SJCRH30 (cell line): ENCODE measurements at places on chromosomes 6 and 20. TPM values are rescaled to one million over a fixed set of nuclear protein-coding genes. Genes with fewer than 3 reads are reported as not detected.
A peak's percentile ranks its signal among the peaks of the same experiment; 100 is the strongest.

SYCP2L gene
- total RNA-seq: 3.0 and 3.5 TPM in 2 replicates

NT5E gene
- 0.18 and 0.20 TPM in 2 replicates for total RNA-seq

PDE7B gene
- 0.20 and 0.71 TPM in 2 replicates for total RNA-seq

HAO1 gene
- total RNA-seq: not detected in 2 replicates

- H3K27ac ChIP-seq: no peak overlapping the region
- no peaks in the 10 kb centered on the region for H3K4me1 ChIP-seq
- H3K27me3 ChIP-seq: no peaks in the 10 kb centered on the region
- no peak for DNase-seq
- H3K4me3 ChIP-seq: no peak overlapping the region
- H3K36me3 ChIP-seq: no peaks in the 10 kb centered on the region
These were observed 112.0 kb downstream of the CDK19 start for GRCh38 chr6:110703010-110703905.

GRCh38 chr6:40436685-40437604 lies 150.2 kb downstream of the LRFN2 start:
- no peak overlapping the region for H3K27ac ChIP-seq
- no peaks in the 10 kb centered on the region for H3K36me3 ChIP-seq
- no peak overlapping the region for H3K4me3 ChIP-seq
- no peak for DNase-seq
- no peaks in the 10 kb centered on the region for H3K4me1 ChIP-seq

DNA sequence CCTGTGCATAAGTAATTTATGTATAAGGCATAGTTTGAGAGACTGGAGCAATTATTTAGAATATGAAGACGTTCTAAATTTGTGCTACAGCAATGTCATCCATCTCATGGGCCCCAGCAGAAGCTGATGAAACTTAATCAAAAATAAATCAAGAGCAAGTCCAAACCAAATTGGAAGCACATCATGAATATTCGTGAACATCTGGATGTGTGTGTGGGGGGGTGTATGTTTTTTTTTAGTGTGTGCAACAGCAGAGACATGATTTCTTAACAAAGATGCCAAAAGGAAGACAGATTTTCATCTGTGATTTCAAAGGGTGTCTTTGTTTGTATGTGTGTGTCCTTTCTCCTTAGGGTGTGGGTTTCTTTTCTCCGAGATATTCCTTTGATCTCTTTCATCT lies 58.9 kb downstream of the SASH1 start:
- H3K27ac ChIP-seq: no peak overlapping the region
- no peaks in the 10 kb centered on the region for H3K4me1 ChIP-seq
- DNase-seq: no peak
- H3K27me3 ChIP-seq: no peaks in the 10 kb centered on the region
- no peaks in the 10 kb centered on the region for H3K36me3 ChIP-seq

DNA sequence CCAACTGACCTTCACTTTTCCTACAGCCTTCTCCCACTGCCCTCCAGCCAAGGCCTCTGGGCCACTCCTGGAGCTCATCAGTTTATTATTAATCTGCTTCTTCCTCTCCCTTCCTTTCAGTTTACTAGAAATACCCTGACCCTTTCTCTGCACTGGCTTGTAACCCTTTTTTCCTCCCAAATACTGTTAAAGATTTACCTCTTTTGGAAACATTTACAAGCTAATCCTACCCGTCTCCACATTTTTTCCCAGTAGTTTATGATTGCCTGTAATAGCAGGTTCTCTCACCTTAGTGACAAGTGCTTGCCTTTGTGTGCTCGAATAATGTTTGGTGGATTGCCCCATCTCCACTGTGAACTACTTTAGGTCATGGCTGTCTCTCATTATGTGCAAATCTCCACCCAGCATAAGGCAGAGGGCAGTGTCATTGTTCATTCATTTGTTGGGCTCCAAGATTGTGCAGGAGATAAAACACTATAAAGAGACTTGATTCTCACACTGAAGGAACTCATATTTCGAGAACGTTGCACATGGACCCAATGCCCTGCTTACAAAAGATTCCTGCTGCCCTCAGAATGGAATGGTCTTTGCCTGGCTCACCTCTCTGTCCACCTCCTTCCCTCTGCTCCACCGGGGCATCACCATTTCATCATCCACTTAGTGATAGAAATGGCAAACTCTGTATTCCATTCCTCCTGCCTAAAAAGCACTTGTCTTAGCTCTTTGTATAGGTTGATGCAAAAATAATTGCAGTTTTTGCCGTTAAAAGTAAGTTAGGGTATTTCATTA lies 491.1 kb downstream of the UTRN start:
- no peaks in the 10 kb centered on the region for H3K4me1 ChIP-seq
- DNase-seq: no peak
- no peak overlapping the region for H3K27ac ChIP-seq
- H3K27me3 ChIP-seq: no peaks in the 10 kb centered on the region
- H3K4me3 ChIP-seq: no peak overlapping the region

GRCh38 chr6:124769811-124770544 lies 192.3 kb upstream of the RNF217 start:
- peak; percentile 2 for DNase-seq
- H3K27me3 ChIP-seq: no peaks in the 10 kb centered on the region
- no peak overlapping the region for H3K27ac ChIP-seq
- no peaks in the 10 kb centered on the region for H3K36me3 ChIP-seq
- no peak overlapping the region for H3K4me3 ChIP-seq

DNA sequence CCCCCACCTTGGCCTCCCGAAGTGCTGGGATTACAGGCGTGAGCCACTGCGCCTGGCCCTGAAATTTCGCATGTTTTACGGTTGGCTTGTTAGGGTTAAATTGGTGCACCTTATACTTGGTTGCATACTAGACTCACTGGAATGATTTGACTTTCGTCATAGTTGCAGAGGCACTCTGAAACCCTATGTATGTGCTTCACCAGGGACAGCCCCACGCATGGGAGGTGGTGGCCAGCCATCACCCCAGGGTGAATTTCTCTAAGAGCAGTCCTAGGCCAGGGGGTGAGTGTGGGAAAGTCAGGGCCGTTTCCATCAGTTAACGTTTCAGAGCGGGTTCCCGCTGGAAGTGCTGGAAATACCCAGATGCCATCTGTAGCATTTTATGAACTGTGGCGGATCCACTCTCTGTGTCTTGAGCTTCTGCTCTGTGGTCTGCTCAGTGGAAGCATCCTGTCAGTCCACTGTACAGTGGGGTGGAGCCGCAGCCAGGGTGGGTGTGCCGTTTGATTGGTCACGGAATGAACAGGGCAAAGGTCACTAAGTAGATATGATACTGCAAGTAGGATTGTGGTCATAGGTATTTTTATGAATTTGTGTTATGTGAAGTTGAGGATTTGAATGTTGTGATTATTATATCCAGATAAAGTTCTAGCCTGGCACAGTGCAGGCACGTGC lies 13.2 kb downstream of the DNAJC5 start:
- H3K27ac ChIP-seq: no peak overlapping the region
- DNase-seq: peak; percentile 63
- no peaks in the 10 kb centered on the region; the same call in 1 of the 2 replicates for H3K36me3 ChIP-seq
- H3K4me3 ChIP-seq: no peak overlapping the region

DNA sequence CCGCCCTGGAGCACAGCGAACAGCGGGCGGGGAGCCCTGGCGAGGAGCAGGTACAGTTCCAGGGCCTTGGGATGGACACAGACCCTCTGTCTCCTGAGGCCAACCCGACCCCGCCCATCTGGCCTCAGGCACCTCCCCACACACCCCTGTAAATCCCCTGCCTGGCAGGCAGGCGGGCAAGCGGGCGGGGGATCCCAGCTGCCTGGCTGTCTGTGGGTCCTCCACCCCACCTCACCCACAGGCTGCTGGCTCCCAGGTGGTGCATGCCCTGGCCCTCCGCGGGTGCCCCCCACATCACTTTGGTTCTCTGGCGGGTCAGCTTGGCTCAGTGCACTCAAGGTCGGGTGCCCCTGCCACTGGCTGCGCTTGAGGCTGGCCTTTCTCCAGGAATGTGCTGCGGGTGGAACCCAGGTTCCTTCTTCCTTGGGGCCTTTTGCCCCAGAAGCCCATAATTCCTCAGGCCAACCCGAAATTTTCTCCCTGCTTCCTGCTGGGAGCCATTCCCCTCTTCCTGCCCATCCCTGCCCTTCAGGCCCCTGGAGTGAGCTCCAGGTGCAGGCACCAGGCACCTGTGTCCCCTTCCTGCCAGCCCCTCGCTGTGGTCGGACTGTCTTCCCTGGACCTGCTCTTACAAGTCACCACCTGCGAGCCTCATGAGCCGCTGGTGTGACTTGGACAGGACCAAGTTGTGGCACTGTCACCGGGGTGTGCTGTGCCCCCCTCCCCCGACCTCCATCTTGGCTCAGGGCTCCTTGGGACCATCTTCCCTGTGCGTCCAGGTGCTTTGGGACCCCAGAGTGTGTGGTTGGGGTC lies 5.3 kb upstream of the TNFRSF6B start:
- no peak for DNase-seq
- H3K27ac ChIP-seq: no peak overlapping the region
- no peaks in the 10 kb centered on the region; the same call in 1 of the 2 replicates for H3K36me3 ChIP-seq
- H3K4me1 ChIP-seq: no peaks in the 10 kb centered on the region
- no peak overlapping the region for H3K4me3 ChIP-seq
- no peaks in the 10 kb centered on the region for H3K27me3 ChIP-seq

DNA sequence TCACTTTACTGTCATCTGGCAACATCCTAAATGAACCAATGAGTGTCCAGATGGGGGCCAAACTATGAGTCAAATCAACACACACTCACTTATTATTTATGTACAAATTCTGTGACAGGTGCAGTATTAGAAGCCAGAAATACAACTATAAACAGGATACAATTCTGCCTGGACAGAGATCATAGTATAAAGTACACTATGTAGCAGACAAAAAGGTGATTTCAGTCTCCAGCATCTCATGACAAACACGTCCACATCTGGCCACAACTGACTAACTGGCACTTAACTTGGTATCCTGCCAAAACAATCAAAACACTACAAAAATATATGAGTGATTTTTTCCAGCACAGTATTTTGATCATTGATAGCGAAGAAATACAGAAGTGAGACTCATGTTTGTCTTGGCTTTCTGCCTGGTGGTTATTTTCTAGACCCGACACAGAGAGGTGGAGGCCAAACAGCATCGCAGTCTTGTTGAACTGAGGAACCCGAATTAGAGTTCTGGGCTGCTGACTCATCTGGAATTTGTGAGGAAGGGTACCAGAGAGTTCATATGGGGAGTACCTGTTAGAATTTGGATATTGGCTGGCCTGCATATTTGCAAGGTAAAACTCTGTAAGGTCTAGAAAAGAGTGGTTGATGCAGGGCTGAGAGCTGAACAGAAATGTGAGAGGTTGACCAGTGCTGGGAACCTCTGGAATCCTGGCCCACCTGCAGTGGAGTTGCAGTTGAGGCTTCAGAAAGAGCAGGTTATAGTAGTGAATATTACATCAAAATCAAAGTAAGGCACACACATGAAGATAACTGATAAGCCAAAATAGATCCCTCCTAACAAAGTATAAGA lies 475.2 kb downstream of the PTPRT start:
- no peak overlapping the region for H3K27ac ChIP-seq
- no peaks in the 10 kb centered on the region; the same call in 1 of the 2 replicates for H3K4me1 ChIP-seq
- DNase-seq: no peak
- no peak overlapping the region for H3K4me3 ChIP-seq
- H3K36me3 ChIP-seq: no peaks in the 10 kb centered on the region; the same call in 1 of the 2 replicates
- H3K27me3 ChIP-seq: no peaks in the 10 kb centered on the region
